ENCODE measurements at places on chromosomes 13 and 19.

DNA sequence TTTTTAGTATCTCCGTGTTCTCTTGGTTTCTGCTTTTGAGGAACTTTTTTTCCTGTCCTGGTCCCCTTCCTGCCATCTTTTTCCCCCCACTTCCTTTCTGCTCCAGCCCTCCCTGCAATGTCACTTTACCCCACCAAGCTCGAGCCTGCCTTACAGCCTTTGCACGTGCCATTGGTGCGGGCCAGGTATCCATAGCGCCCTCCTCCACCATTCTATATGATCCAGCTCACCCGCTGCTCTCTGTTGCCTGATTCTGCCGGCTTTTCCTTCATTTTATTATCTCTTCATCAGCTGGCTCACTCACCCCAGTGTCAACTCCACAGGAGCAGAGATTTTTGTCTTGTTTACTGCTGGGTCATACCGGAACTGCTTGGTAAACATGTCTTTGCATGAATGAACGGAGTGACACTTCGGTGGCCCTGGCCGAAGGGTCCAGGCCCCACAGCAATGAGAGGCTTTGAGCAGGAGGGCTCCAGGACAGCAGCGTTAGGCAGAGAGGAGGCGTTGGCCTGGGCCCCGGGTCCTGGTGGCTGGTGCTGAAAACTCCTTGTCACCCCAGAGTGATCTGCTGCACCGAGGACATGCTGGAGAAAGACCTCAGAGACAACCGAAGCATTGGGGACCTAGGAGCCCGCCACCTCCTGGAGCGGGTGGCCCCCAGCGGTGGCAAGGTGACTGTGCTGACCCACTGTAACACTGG lies 1.2 kb downstream of the MRI1 start:
- no peak for DNase-seq

DNA sequence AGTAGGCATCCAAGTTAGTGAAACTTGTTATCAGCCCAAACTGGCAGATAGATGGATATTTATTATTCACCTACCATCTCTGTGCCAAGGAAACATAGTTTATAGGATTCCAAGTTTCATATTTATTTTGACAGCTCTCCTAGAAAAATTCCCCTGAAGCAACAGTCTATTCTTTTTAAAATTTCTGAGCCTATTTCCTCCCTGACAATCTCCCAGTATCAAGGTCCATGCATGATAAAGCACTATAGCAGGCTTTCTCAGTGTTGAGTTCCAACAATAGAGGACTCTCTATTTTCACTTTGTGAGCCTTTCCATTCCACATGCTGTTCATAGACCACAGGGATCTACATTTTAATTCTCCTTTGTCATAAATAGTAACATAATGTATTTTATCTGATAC lies 312.6 kb downstream of the SLITRK6 start:
- DNase-seq = no peak

DNA sequence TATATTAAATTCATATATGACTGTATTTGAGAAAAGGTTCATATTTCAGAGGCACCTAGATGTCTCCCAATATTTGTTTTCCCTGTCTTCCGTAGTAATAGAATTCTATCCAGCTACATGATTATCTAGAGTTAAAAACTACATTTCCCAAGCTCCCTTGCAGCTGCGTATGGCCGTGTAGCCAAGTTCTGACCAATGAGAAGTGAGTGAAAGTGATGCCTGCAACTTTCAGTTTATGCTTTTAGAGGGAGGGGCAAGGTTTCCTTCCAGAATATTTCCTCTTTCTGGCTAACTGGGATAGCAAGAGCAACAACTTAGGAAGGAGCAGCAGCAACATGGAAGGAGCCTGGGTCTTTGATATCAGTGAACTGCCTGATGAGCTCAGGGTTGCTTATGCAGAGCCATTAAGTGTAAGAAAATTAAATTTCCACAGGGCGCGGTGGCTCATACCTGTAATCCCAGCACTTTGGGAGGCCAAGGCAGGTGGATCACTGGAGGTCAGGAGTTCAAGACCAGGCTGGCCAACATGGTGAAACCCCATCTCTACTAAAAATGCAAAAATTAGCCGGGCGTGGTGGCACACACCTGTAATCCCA lies 23.2 kb upstream of the CYP2A13 start:
- no peak for DNase-seq

DNA sequence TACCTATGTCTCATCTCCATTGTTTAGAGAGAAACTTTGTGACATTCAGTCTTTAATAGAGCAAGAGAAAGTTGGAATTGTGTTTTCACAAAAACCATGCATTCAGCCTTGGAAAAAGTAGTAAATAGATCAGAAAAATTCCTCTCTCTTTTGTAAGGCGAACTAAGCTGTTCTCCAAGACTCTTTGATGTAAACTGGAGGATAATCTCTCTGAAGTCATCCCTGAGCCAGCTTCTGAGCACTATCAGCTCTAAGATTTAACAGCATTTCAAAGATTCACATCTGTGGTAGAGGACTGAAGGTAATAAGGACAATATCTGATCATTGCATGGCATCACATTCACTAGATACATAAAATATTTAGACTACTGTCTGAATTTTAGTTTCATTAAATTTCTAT lies 904.6 kb upstream of the ATXN8OS start:
- DNase-seq = no peak

DNA sequence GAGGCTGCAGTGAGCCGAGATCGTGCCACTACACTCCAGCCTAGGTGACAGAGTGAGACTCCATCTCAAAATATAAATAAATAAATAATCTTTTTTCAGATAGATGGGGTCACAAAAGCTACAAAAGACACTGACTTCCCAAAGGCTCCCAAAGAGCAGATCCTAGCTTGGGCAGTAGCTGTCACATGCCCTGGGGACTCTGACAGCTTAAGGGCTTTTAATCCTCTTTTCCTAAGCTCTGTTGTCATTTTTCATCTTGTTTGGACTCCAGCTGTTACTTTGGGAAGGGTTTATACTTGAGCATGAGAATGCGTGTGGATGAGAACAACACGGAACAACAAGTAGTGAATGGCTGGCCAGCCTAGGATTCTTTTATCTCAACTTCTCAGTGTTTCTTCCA lies 231.7 kb downstream of the MZT1 start:
- DNase-seq = no peak

GRCh38 chr13:80035096-80035495 lies 305.8 kb downstream of the SPRY2 start:
- no peak for DNase-seq

GRCh38 chr19:7504684-7505083 lies 11.2 kb upstream of the ZNF358 start:
- DNase-seq = no peak

DNA sequence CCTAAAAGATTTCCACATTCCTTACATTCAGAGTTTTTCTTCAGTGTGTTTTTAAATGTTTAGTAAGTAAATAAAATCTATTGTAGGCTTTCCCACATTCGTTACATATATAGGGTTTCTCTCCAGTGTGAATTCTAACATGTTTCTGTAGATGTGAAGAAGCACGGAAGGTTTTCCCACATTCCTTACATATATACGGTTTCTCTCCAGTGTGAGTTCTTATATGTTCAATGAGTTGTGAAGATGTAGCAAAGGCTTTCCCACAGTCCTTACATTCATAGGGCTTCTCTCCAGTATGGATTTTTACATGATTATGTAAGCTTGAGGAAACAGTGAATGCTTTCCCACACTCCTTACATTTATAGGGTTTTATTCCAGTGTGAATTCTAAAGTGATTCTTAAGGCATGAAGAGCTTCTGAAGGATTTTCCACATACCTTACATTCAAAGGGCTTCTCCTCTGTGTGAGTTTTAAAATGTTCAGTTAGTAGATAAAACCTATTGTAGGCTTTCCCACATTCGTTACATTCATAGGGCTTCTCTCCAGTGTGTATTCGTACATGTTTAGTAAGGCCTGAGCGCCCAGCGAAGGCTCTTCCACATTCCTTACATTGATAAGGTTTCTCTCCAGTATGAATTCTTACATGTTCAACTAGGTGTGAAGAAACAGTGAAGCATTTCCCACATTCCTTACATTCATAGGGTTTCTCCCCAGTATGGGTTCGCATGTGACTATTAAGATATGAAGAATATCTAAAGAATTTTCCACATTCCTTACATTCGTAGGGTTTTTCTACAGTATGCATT lies 18.2 kb downstream of the ZNF121 start:
- DNase-seq = no peak

DNA sequence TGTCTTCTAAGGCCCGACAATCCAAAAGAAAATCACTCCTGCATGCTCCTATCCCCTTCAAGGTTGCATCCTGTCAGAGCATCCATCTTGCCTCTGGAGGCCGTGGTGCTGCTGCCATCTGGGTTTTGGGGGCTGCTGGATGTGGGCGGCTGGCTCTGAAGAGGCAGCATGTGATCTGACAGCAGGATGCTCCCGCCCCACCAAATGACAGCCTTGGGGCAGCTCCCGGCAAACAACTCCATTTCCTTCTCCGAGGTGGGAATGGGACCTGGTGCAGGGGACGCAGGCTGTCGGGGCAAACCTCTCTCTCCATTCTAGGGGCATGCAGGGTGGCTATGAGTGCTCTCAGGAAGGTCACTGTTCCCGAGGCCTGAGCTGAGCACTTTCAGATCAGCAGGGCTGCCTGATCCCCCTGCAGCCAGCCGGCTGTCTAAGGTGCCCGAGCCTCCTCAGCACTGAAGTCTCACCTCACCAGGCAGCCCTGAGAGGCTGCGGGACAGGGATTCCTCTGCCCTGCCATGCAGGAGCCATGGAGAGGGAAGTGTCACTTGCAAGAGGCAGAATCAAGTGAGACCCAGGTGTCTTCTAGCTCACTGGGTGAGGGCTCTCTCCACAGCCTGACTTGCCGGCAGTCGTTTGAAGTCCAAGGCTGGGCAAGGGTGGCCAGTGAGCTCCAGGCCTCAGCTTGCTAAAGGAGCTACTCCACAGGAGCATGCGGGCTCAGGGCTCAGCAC lies 28.8 kb downstream of the TSSK6 start:
- DNase-seq = no peak

- DNase-seq = no peak
Measured at GRCh38 chr19:46571495-46571894, 29.6 kb upstream of the CALM3 start.

DNA sequence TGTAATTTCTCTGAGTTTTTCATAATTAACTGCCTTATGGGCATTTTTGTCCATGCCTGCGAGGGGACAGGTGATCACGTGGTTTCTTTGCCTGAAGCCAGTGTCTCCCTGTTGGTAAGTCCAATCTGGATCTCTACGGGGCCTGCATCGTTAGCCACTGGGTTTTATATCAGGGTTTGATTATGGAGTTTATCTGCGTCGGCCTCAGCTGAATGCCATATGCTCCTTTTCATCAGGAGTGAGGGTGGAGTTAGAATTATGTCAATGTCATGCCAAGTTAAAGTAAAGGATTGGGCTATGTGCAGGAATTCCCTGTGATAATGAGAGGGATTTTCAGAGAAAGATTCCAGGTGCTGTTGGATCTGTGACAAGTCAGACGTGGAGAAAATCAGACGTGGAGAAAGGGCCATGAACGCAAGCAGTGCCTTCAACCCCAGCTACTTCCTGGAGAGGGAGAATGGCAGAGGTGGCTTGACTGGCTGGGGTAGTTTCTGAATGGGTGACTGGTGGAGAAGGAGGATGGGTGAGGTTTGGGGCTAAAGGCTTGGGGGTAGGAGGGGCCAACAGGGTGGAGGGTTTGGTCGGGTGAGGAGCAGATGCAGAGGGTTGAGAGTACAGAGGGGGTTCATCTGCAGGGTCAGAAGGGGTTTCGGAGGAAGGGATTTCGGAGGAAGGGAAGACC lies 24.3 kb downstream of the TMEM255B start:
- DNase-seq = no peak

DNA sequence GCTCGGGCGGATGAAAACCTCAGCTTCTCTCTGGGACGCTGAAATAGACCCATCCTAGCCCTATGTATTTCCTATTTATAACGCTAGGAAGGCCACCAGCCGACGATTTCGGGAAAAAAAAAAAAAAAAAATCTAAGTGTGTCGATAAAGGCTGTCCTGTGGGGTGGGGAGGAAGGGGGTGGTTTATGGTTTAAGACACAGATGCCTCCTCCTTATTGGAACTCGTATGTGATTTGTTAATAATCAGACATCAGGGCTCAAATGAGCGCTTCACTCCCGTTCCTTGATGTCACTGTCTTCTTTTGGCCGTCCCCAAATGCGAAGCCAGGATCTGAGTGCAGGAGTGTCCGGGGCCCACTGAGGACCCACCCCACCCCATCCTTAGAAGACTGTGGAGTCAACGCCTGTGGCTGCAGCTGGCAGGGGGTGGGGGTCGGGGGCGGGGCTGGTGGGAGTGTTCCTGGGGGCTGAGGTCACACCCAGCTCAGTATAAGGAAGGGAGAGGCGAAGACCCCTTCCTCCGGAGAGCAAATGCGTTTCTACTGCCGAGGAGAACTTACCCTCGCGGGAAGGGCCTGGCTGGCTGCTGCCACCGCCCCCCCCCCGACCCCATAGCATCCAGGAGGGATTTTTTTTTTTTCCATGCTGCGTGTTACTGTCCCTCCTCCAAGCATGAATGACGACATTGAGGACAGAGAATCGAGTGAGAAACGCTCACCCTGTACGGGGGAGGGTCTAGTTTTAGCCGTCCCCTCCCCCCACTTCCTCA lies 971 bp downstream of the ATCAY start:
- DNase-seq = no peak

DNA sequence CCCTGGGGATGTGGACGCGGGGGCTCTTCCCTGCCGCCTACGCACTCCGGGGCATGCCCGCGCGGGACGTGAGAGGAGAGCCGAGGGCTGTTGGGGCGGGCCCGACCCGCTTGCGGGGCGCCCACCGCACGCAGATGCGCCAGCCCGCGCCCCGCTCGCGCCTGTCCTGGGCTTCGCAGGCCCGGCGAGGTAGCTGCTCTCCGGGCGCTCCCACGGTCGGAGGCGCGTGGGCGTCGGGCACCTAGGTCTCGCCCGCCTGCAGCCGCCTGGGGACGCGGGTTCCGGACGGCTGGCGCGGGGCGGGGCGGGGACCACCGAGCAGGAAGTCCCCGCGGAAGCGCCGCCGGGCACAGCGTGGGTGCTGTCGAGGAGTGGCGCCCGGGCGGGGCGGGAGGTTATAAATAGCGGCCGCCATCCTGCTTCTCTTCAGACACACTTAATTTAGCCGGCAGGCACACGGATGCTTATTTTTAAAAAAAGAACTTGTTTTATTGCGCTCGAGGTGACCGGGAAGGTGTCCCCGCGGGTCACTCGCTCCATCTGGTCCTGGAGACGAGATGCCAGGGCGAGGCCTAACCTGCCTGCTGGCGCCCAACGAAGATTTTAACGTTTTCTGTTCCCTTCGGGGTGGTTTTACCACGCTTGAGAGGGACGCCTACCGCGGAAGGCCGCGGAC lies 561 bp upstream of the GJA3 start:
- DNase-seq = no peak

DNA sequence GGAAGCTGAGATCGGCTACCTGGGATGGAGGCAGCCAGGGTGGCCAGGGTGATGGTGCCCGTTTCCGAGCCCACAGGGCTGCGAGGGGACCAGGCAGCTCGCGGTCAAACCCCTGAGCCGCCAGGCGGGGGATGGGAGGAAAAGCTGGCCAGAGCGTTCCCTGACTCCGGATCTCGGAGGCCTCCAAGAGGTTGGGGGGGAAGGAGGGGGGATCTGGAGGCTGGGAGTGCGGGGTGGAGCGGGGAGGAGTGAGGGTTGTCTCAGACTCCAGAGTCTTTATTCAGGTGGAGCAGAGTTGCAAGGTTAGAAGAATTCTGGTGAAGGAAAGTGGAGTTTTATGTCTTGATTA lies 1.1 kb downstream of the CACNG7 start:
- DNase-seq = no peak

GRCh38 chr19:38691938-38692457 lies 44.5 kb downstream of the ACTN4 start:
- DNase-seq = no peak
